ENCODE measurements at places on chromosomes 11 and 22.

GRCh38 chr11:121334973-121335710 is 42.6 kb downstream of the SC5D start:
- DNase-seq = no peak

DNA sequence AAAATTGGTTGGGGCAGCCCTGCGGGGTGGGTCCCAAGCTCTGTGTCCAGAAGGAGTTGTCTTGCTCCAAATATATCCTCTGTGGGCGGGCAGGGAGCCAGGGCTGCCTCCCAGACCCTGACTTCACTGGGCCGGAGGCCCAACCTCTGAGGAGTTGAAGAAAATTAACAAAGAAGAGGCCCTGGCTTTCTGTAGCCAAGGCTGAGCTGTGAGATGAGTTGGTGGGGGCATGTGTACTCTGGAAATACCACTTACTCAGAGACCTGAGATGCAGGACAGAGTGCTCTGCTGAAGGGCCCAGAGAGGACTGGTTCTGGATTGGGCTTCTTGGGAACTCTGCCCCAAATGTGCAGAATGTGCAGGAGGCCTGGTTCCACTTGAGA is 96.3 kb downstream of the SWAP70 start:
- no peak for DNase-seq

DNA sequence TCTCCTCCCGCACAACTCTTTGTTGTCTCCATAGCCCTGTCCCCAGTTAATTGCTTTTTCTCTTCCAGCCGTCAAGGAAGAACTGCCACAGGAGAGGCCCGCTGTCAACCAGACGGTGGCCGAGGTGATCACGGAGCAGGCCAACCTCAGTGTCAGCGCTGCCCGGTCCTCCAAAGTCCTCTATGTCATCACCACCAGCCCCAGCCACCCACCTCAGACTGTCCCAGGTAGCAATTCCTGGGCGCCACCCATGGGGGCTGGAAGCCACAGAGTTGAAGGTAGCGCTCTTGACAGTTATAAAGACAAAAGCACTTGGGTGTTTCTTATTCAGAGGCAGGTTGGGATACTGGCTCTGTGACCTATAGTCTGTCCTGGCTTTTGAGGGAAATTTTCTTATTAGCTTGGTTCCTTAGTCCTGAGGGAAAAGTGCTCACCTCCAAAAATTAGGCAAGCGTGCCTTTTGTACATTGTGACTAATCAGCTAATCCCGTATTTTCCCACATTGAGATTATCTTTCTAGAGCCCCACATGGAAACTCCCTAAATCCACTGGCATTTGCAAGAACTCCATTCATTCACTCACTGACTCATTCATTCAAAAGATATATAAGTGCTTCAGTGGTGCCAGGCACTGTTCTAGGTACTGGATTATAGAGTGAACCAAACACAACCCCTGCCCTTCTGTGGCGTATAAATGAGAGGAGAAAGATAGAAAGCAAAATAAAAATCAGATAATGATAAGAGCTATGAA is 65.9 kb downstream of the KREMEN1 start:
- no peak for DNase-seq

DNA sequence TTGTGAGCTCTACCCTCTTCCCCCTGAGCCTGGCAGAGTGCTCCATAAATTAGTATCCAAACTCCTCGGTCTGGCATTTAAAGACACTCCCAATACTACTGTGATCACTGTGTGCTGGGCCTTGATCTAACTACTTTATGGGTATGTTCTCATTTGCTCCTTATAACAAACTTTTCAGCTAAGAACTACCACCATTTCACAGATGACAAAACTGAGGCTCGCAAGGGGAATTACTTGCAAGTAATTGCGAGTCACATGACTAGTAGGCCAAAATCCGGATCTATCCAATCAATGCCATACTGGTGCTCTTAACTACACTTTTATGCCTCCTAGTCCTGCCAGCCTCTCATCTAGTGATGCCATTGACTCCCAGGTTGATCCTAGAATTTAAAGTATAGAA is 3.6 kb downstream of the THOC5 start:
- DNase-seq = no peak

- no peak for DNase-seq
Measured at GRCh38 chr11:123681030-123681429, 26.6 kb upstream of the SCN3B start.

DNA sequence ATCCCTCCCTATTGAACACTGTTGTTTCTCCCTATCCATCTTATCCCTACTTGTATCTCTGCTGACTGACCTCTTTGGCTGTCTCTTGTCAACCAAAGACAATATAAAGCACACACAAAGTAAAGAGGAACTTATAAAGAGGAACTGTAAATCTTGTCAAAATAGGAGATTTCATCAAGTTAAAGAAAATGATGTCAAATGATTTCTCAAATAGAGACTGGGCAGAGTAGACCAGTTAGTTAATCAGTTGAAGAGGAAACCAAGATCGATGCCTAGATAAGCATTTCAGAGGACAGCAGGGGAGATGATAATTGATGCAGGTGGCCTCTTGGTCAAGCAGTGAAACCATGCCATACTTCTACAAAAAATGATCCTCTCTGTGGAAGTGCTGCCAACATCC is 22.7 kb downstream of the KCNQ1OT1 start:
- DNase-seq = no peak

GRCh38 chr11:22521226-22521625 is 104.4 kb downstream of the FANCF start:
- DNase-seq = no peak

- no peak for DNase-seq
Measured at GRCh38 chr11:2858995-2859698, 26.4 kb downstream of the CDKN1C start.

- no peak for DNase-seq
Measured at GRCh38 chr22:40312050-40312449, 34.2 kb upstream of the ADSL start.

All from CD4-positive, CD25-positive, alpha-beta regulatory T cell (primary cell).